ENCODE measurements at places on chromosomes 12 and 14.

DNA sequence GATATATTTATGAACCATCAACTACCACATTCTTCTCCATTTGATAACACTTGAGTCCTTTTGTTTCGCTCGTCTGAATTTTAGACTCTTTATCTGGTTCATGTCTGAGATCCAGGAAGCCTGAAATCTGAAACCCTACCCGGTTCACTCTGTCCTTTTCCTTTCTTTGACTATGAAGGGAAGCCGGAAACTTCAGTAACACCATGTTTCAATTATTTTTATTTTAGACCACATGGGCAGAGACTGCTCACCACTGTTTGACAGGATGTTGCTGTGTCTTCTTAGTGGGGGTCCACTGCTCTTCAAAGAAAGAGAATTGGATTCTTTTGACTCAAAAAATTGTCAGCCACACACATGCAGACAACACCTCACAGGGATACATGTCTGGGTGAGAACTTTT lies 331.9 kb upstream of the FLRT2 start:
- DNase-seq: no peak

GRCh38 chr14:57982804-57983634 lies 117.1 kb upstream of the SLC35F4 start:
- no peak for DNase-seq

GRCh38 chr12:125157177-125157576 lies 91.9 kb downstream of the AACS start:
- no peak for DNase-seq

GRCh38 chr12:50620109-50620977 lies 115.6 kb downstream of the DIP2B start:
- no peak for DNase-seq

GRCh38 chr14:92413379-92413778 lies 90.4 kb downstream of the SLC24A4 start:
- no peak for DNase-seq

DNA sequence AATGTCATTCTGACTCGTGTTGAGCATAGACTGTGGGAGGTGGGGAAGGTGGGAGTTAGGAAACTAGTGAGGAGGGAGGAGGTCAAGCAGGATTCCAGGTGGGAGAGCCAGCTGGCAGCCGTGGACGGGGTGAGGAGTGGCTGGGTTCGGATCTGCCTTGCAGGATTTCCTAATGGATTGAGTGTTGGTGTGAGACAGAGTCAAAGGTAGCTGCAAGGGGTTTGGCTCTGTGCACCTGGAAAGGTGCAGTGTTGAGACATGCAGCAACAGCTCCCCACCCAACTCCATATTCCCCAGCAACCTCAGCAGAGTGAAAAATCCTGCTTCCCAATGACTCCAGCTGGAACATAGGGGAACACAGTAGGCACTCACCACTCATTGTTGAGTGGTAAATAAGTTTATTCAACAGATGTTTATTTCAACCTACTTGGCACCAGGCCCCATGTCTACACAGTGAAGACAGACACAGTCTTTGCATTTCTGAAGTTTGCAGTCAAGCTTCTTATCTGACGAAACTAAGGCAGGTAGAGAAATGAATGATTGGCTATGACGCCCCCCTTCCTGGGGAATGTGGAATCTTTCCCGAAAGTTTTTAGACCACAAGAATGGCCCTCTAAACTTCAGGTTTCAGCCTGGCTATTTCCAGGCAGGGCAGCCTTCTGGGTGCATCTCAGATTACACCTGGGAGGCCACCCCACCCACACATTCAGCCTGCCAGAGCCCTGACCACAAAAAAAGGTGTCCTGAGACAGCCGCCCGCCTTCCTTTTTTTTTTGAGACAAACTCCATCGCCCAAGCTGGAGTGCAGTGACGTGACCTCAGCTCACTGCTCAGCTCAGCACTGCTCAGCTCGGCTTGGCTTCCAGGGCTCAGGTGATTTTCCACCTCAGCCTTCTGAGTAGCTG lies 37.9 kb upstream of the PLEKHG6 start:
- DNase-seq: no peak

DNA sequence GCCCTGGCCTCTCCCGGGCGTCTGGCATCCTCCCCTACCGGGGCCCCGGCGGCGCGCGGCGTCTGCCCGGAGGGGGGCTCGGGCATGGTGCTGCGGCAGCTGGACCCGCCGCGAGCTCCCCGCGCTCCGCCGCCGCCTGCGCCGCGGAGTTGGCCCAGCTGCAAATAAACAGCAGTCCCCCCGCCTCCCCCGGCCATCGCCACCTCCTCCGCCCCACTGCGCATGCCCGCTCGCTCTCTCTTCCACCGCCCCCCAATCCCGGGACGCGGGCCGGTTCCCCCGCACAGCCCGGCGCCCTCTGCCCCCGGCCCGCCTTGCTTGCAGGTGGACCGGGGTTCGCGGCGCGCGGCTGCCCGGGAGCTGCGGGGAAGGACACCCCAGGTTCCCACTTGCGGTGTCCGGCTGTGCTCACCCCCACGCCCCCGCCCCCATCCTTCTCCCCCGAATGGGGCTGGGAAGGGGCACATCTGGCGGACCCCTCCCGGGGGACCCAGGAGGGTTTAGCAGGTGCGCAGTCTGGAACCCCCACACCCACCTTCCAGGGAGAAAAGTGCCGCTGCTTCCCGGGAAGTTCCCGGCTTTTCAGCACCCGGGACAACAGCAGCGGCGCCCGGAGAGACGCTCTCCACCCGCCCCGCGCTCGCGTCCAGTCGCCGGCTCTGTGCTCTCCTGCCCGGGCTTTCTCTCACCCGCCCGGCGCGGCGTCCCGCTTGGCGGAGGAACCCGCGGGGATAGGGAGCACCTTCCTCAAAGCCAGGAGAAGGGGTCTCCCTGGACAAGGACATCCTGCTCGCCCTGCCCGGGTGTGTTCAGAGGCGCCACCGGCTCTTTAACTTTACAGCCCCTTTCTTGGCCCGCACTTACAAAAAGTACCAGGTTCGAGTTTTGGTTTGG lies at the start of gene TMTC1:
Gene TMTC1, minus strand, starts transcription at position 170 of the 894 bp plus-strand sequence. CDS start 191 bp downstream, outside the sequence.
- no peak for DNase-seq

- DNase-seq: no peak
Measured at GRCh38 chr14:21874167-21874566, 200.5 kb upstream of the OR4E1 start.

DNA sequence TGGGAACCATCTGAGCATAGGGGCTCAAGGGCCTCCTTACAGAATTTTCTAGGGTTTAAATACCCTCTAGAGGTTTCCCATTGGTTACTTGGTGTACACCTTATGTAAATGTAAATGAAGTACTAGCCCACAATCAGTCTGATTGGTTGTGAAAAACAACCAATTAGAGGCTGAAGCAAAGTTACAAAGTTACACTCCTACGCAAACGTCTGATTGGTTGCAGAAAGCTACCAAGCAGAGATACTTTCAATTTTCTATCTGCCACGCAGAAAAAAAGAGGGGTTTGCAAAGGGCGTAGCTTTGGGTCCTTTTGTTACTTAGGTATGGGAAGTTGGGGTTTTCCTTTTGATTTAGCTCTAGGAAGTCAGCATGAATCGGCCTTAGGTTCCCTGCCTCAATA lies 1.8 kb upstream of the TMEM19 start:
- DNase-seq: no peak

GRCh38 chr12:79247494-79247893 lies 382.9 kb downstream of the SYT1 start:
- DNase-seq: no peak

GRCh38 chr12:2673966-2674810 lies 120.6 kb upstream of the FKBP4 start:
- no peak for DNase-seq

DNA sequence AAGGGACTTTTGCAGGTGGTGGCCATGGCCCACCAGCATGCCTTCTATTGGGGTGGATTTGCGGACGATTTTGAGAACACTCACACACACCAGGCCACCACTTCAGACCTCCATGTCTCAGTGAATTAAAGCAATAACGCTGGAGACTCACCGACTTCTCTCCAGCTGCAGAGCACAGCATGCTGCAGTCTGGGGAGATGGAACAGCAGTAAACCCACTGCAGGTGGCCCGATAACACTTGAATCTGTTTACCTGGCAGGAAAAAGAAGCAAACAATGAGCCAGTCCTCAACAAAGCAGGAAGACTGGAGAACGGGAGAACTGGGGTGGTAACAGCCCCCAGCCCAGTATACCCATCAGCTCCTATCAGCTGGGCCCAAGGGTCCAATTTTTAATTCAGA lies 21.6 kb downstream of the RFC5 start:
- DNase-seq: no peak

- DNase-seq: no peak
Measured at GRCh38 chr12:130916241-130916911, 37.3 kb upstream of the ADGRD1 start.

GRCh38 chr14:99038431-99038820 lies 233.6 kb downstream of the BCL11B start:
- no peak for DNase-seq

GRCh38 chr14:94771906-94772490 lies 2.1 kb upstream of the GSC start:
- no peak for DNase-seq

- DNase-seq: no peak
Measured at GRCh38 chr14:61296719-61297502, 15.8 kb upstream of the TMEM30B start.

DNA sequence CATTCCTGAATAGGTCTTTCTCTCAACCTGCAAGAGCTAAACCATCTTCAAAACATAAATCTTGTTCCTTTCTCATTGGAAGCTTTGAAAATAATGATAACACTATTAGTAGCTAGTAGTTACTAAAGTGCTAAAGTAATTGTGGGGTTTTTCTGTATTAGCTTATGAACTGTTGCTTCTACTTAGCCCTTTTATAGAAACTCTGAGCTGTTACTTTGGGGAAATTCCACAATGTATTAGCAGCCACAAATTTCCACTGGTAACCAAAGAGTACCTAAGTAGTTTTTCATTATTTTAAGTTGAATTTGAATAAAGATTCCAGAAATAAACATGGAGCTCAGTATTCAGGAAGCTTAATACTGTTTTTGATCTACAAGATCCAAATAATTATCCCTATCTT lies 6.4 kb upstream of the MAPK1IP1L start:
- DNase-seq: no peak

GRCh38 chr12:55392032-55392795 lies 8.1 kb upstream of the OR6C65 start:
- no peak for DNase-seq

DNA sequence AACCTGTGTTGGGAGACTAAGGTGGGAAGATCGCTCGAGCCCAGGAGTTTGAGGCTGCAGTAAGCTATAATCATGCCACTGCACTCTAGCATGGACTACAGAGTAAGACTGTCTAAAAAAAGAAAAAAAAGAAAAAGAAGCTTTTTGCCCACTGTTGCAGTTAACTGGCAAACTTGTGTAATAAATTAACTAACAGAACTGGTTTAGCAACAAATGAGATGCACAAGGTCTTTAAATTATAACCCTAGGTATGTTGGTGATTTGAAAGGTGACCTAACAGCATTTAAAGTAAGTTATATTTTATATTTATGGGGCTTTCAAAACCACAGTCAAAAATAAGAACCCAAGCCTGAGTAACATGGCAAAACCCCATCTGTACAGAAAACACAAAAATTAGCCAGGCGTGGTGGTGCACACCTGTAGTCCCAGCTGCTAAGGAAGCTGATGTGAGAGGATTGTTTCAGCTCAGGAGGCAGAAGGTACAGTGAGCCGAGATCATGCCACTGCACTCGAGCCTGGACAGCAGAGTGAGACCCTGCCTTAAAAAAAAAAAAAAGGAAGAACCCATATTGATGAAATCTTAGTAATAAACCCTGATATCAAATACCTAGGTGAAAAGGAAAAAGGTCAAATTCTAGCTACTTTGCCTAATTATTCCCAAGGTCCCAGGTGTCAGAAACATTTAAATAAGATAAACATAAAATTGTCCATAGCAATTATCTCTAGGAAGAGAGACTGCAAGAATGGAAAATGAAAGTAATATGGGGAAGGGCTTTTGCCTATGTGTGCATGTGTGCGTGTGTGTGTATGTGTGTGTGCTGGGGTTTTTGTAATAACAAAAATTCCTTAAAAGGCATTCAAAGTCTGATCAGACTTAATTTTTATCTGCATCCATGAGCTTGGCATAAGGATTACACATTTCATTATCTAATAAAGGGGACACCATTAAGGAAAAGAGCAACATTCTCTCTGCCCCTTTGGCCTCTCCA lies 15.4 kb downstream of the SYNE2 start:
- no peak for DNase-seq

DNA sequence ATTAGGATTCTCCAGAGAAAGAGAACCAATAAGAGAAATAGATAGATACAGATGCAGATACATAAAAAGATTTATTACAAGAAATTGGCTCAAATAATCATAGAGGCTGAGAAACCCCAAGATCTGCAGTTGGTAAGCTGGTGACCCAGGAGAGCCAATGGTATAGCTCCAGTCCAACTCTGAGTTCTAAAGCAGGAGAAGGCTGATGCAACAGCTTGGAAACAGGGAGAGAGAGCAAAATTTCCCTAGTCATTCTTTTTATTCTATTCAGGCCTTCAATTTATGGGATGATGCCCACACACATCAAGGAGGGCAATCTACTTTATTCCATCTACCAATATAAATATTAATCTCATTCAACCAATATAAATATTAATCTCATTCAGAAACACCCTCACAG lies 218.2 kb downstream of the PRKD1 start:
- DNase-seq: no peak

- no peak for DNase-seq
Measured at GRCh38 chr14:95765051-95765450, 51.1 kb upstream of the TCL1A start.

GRCh38 chr14:100867631-100868315 lies 35.7 kb downstream of the RTL1 start:
- no peak for DNase-seq

DNA sequence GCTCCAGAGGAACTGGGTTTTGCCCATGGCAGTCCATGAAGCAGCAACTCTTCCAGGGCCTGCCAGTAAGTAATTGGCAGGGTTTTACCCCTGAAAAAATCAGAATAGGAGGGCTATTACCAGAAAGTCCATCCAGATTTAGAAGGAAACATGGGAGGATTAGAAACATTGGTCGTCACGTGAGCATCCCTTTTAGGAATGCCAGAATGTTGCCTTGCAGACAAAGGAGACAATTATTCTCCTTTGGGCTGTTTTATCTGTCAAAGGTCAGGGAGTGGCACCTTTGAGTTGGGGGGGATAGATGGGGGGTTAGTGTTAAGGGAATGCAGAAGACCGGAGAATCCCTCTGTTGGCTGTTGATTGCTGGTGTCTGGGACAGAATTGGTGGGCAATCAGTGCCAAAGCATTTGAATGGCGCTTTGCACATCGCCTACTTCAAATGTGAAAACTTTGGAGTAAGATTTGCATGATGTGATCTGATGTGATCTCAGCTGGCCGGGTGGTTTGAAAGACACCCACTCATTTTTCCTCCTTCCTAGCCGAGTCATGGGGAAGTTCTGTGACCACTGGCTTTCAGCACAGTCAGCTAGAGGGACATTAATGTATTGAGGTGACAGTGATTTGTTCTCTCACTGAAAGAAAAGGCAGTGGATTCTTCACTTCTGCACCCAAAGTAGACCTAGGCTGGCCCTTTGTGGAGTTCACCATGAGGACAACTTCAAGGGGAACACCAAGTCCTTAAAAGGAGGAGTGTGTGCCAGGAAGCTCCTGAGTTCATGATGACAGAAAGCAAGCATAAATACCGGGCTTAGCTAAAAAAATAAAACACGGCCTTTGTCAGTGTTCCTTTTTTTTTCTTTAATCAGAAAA lies 31.4 kb downstream of the FLVCR2 start:
- no peak for DNase-seq

Measured in stimulated activated CD4-positive, alpha-beta T cell treated with anti-CD3 and anti-CD28 coated beads, Interleukin-1b, Interleukin-23, amount 100 ng/mL, for 24 hours (primary cell).